Tibial nerve (tissue), 4 donors: ENCODE measurements at places on chromosomes 11 and 22. TPM values are rescaled to one million over a fixed set of nuclear protein-coding genes. Genes with fewer than 3 reads are reported as not detected.
A peak's percentile ranks its signal among the peaks of the same experiment; 100 is the strongest.

DNA sequence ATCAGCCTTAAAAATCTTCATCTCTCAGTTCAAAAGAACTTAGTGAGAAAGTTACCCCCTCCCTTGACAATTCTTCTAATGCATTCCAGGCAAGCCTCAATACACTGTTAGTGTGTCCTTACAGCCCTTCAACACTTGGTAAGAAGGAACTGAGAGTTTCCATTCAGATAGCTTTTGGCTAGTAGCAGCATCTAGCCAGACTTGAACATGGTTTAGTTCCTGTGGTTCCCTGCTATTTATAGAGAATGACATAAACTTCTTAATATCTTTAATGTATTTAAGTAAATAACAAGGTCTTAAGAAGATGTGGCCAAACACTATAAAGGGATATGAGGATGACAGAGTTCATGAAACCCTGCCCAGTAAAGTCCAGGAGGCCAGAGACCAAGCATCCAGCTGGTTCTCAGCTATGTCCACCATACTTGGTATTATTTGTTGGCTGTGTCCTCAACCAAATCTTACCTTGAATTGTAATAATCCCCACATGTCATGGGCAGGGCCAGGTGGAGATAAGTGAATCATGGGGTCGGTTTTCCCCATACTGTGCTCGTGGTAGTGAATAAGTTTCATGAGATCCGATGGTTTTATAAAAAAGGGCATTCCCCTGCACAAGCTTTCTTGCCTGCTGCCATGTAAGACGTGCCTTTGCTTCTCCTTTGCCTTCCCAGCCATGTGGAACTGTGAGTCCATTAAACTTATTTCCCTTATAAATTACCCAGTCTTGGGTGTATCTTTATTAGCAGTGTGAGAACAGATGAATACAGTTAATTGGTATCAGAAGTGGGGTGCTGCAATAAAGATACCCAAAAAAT is 132.4 kb downstream of the LARGE1 start:
- DNase-seq: no peak

DNA sequence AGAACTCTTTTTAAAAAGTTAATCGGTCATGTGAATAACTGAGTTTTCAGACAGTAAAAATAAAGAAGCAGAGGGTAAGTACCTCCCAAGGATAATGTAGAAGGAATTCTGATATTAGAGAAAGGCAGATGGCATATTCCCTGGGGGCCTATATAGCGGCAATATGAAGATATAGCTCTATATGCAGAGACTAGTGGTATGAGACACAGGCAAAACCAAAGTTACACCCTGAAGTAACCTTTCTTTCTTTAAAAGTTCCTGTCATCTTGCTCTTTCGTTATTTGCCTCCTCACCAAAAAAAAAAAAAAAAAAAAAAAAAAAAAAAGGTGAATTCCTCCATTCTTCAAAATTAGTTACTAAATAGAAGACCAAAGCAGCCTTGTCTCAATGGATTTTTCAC is 76.2 kb upstream of the ARHGAP32 start:
- no peak for DNase-seq

DNA sequence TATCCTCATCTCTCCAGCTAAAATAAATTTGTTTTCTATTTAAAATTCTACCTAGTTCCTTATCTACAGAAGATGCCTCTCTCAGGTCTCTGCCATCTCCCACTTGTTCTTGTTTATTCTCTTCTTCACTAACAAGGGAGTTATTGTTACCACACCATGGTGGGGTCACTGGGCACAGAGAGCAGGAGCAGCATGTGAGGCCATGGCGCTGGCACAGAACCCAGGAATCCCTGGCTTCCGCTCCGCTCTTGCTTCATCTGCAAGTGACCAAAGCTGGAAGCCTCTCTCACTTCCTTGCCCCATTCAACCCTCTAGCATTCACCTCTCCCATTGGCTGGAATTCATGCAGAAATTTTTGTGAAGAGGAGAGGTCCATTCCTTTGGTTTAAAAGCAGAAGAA is 190.7 kb upstream of the NCAM1 start:
- no peak for DNase-seq

RASD2 gene
- 0.20 TPM for total RNA-seq

C11orf87 gene
- not detected for total RNA-seq

ART1 gene
- total RNA-seq: 2.8 TPM

GRCh38 chr11:118088531-118088930 is 1.8 kb upstream of the SMIM35 start:
- DNase-seq: no peak

CNGA4 gene
- total RNA-seq: not detected

BAIAP2L2 gene
- 2.1 TPM for total RNA-seq

DNA sequence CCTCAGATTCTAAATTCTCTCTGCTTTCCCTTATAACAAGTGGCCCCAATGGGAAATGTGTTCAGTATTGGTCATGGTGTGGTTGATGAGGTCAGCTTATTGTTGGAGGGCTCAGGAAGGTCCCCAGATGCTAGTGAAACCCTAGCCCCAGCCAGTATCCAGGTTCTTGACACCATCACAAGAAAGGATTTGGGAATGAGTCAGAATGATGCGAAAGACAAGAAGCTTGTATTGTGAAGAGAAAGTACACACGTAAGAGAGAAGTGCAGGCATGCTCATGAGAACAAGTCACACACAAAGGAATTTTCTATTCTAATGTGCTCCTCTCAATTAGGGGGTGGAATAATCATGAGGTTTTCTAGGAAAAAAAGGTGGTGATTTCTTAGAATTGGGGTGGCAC is 34.9 kb upstream of the TRPC6 start:
- DNase-seq: no peak

DNA sequence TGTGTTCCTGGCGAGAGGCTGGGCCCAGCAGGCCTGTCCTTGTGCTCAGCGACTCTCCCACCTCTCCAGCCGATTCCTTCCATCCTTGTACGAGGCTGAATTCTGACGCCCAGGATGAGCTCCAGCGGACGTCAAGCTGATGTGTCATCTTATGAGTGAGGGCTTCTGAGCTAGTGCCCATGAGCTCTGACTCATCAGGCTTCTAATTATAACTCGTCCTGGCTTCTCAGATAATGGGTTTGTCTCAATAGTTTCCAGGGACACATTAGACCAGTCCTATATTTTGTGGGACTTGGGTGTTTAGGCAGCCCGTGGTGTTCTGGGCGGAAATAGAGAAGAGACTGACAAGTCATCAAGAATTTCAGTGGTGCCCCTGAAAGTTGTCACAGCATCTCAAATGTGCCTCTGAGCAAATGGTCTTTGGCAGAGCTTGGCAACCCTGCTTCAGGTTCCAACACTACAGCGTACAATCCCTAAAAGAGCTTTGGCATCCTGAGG is 108.2 kb upstream of the CD44 start:
- peak; percentile 45 for DNase-seq

- peak; percentile 58 for DNase-seq
These were observed 24.2 kb downstream of the PPFIBP2 start for GRCh38 chr11:7538031-7538430.

DNA sequence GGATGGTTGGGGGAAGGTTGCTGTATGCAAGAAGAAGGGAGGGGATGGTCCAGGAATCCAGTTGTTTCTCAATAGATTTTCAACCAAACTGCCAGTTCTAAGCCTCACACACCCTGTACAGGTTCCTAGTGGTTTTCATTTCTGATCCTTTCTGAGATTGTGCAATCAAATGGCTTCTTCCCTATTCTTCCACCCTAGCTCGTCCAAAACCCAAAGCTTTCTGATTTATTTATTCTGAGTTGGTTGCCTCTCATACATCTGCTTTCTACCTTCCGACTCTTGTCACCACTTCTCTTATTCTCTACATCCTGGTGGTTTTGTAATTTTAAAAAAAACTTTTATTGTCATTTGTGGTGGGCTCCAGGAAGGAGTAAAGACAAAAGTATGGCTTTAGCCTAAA is 12.6 kb downstream of the OR5A2 start:
- no peak for DNase-seq

DNA sequence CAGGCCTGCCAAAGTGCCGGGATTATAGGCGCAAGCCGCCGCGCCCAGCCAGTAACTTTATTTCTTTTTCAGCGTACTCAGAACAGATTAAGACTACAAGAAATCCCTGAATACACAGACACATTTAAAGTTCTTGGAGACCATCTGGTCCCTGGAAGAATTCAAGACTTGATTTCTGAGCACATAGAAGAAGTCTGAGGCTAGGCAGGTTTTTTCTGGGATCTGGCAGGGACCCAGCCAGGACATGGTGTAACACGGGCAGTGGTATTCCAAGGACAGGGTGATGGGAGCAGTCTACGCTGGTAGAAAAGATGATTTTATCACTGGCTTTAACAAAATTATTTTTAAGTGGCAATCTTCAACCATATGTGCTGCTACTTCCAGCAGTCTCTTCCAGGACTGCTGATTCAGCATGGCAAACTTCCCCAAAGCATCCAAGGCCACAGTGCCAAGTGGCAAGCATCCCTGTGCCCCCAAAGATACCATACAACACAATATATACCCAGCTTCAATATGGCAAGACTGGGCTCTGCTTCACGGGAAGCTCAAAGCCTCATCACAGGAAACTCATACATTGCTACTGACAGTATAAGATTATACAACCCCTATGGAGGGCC is 105.2 kb upstream of the OR5AK2 start:
- no peak for DNase-seq

DNA sequence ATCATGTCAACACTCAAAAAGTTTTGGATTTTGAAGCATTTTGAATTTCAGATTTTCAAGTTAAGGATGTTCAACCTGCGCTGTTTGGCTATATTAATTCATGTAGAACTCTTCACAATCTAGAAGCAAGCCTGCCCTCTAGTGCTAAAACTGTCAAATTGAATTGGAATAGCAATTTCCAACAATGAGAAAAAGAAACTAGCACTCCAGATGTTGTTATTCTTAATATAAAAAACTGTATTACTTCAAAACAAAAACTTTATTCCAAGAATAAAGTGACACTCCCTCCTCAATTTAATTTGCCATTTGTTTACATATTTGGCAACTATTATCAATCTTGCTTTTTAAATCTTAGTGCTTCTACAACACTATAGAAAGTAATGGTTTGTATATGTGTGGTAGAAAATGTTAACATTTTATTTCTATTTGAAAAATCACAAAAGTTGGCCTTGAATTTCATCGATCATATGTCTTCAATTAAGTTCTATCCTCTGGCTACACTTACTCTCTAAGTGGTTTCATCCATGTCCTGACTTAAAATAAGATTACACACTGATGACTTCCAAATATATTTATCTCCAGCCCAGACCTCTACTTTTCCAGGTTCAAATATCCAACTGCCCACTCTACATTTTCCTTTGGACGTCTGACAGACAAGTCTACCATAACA is 36.6 kb downstream of the DCUN1D5 start:
- no peak for DNase-seq

INS gene
- 1.8 TPM for total RNA-seq

DNA sequence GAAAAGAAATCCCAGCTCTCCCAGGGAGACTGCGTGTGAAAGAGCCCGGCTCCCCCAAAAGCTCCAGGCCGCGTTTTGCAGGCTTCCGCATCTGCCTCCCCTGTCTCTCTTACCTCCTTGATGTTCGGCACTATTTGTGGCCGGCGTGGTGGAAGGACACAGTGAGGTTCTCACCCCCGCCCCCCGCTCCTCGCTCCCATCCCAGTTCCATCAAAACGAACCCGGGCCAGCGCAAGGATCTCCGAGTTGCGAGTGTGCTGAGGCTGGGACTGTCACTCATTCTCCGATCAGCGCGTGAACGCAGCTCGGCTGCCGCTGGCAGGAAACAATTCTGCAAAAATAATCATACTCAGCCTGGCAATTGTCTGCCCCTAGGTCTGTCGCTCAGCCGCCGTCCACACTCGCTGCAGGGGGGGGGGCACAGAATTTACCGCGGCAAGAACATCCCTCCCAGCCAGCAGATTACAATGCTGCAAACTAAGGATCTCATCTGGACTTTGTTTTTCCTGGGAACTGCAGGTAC is at the start of gene NCAM1:
Gene NCAM1, plus strand, starts transcription at position 275 of the 523 bp plus-strand sequence.
- DNase-seq: peak; percentile 21

DNA sequence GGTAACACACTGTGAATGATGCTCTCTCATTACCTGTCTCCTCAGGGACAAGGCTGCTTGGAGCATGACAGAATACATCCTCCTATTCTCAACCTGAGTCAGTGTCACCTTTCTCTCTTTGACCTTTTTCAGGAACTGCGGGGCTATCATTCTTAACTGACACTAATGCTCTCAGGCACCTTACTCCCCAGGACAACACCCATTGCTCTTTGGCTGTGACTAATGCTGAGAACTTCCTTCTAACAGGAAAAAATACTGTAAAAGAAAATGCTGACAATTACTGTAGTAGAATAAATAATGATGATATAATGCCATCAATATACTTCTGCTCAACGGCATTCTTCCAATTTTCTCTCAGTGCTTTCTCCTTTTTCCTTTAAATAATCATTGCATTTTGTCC is 2082.7 kb upstream of the RAG2 start:
- DNase-seq: no peak

DNA sequence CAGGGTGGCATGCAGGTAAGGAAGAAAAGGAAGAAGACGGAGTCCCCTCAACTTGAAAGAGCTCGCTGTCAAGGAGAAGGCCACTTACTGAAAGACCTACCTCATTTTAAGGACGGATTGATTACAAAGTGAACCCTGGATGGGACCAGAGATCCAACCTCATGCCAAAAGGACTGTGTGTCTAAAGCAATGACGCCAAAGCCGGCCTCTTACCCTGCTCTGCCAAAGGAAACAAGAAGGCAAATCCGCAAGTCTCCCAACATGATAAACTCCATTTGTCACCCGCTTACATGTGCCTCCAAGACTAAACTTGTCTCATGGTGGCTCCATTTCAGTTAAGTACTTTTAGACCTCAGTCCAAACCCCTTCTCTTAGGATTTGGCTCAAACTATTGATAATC is 148.7 kb upstream of the MTMR2 start:
- no peak for DNase-seq

LRRC51 gene
- total RNA-seq: 10.8 TPM

DNA sequence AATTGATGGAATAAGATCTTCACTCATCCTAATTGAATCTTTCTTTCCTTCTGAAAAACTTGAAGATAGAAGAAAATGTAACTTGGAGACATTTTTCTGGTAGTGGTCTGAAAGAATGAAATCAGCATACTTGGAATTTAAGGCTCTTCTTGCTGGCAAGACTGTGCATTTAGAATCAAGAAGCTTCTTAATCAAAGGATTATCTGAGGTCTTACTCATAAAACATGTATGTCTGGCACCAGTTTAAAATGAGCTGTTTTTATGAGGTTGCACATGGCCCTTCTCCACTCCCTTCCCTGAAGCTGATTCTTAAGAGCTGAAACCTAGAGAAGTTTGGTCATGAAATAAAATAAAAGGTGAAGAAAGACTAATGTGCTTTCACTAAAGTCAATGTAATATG is 77.3 kb downstream of the ARHGEF12 start:
- no peak for DNase-seq

GRCh38 chr11:47407746-47408590 is at the start of gene SLC39A13:
Gene SLC39A13, plus strand, starts transcription at chr11:47408590. Its CDS starts 1,505 bp downstream, at chr11:47410095.
- peak; percentile 85 for DNase-seq

TSGA10IP gene
- not detected for total RNA-seq

DNA sequence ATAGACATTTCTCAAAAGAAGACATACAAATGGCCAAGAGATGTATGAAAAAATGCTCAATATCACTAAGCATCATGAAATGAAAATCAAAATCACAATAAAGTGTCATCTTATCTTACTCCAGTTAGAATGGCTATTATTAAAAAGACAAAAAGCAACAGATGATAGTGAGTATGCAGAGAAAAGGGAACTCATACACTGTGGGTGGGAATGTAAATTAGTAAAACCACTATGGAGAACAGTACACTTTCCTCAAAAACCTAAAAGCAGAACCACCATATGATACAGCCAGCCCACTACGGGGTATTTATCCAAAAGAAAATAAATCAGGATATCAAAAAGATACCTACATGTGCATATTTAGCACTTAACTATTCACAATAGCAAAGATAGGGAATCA is 700.0 kb upstream of the ANO5 start:
- DNase-seq: no peak
